ENCODE measurements at places on chromosomes 13 and 19.

- no peak for DNase-seq
Observed at GRCh38 chr19:38718747-38719543, 25.3 kb downstream of the CAPN12 start.

GRCh38 chr13:22765547-22765946 is 415.2 kb upstream of the SGCG start:
- DNase-seq, result no peak

GRCh38 chr19:49626226-49626625 is 13.7 kb downstream of the RRAS start:
- no peak for DNase-seq

GRCh38 chr19:33293255-33294057 is 8.9 kb downstream of the CEBPA start:
- DNase-seq, result no peak

- no peak for DNase-seq
Observed at GRCh38 chr13:37640499-37640898, 41.9 kb upstream of the POSTN start.

DNA sequence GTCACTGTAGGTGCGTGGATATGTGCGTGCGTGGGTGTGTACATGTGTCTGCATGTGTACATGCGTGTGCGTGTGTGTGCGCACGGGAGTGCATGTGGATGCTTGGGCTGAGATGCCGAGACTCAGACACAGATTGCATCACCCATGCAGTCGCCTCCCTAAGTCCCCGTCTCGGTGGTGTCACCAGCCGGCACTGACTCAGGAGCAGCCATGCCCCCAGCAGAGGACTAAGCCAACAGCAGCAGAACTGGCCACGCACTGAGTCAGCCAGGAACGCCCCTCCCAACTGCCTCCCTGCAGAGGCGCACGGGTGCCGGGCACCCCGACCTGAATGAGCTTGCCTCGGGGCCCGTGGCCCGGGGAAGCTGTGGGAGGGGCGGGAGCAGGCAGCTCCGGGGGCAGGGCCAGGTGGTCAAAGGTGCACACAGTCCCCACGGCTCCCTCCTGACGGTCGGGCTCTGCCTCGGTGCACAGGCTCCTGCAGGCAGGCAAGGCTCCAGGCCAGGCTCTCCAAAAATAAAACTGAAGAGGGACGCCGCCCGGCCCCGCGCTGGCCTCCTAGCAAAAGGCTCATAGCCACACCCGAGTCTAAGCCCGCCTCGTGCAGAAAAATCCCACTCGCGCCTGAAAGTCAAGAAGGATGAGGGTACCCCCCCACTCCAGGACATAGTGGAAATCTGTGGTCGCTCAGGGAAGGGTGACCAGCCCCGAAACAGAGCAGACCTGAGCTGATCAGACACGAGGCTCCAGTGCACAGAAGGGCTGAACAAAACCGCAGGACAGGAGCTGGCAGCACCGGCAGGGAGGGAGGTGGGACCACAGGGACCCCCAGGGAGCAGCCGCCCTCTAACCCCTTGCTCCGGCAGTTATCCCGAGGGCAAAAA is 49.2 kb downstream of the GADD45B start:
- no peak for DNase-seq

DNA sequence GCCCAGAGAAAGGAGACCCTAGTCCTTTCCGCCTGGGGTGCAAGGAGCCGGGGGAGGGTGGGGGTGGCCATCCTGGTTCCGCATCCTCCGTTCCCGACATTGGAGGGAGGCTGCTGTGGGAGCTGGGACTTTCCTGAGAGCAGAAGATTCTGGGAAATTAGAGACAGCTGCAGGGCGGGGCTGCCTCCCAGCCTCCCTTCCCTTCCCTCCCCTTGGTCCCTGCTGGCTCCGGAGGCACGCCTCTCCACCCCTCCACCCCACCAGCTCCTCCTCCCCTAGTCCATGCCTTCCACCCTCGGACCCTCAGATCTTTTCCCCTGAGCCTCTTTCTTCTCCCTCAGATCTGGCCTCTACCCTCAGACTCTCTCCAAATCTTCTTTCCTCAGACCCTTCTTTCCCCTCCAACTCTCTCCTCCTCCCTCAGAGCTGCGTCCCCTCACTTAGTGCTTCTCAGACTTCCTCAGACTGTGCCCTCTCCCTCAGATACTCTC is 3.1 kb upstream of the BCL3 start:
- DNase-seq, result no peak

DNA sequence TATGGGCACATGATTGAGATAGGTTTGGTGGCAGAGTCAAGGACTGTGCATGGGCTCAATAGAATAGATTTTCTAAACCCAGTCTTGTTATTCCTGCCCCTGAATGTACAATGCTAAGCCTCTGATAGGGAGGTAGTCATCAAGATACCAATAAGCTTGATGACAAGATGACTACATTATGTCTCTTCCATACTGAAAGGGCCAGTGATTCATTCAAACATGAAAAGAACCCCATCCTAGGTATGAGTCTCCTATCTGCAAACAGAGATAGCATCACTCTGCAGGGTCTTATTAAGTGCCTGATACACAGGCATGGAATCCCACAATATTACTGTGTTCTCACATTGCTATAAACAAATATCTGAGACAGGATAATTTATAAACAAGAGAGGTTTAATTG is 40.3 kb upstream of the UFM1 start:
- no peak for DNase-seq

DNA sequence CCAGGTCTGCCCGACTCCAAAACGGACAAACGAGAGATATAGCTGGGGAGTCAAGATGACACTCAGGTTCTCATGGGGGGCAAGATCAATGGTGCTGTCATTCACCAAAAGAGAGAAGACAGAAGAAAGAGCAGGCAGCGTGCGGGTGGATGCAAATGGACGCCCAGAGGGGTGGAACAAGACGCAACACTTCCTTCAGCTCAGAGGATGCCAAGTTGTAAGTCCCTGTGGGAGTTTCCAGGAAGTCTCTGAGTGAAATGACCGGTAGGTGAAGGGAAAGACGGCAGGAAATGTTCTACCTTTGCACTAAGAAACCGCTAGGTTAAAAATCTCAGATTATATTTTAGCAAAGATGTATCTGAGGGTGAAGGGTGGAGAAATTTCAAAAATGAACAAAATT is 26.5 kb downstream of the TUBGCP3 start:
- DNase-seq, result no peak

DNA sequence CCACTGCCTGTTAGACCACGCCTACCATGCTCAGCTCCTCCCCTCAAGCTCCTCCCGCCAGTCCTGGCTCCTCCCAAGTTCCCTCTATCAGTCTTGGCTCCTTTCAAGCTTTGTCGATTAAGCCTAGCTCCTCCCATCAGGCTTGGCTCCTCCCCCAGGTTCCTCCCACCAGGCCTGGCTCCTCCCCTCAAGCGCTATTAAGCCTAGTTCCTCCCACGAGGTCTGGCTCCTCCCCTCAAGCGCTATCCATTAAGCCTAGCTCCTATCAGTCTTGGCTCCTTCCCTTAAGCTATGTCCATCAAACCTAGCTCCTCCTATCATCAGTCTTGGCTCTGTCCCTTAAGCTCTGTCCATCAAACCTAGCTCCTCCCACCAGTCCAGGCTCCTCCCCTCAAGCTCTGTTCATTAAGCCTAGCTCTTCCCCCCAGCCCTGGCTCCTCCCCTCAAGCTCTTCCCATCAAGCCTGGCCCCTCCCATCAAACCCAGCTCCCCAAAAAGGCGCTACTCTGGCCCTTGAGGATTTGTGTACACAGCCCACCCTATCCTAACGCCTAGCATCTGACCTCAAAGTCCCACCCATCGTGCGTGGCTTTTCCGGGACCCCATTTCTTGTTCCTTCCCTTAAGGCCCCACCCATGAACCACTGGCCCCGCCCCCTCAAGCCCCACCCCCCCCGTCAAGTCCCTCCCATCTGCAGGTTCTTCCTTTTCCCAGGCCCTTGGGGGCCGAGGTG is 10.0 kb downstream of the CAMSAP3 start:
- no peak for DNase-seq

DNA sequence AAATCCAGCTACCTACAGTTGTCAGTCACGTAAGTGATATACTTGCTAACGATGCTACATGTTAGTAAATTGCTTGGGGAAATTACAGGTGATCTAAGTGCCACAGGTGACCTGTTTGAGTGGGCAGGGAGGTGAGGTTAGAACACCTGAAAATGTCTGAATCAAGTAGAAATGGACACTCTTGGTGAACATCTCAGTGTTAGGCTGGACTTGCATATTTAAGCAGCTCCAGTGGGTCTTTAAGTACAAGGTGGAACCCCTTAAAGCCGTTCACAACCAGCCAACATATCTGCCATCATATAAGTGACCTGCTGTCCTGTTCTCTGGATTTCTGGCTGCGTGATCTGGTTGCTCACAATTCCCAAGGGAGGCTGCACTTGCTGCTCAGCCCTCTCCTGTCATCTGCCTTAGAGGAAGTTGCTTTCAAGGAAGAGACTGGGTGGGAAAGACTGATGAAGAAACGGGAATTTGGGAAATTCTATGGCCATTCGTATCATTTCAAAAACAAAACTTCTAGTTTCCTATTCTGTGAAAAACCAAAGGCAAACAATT is 244.0 kb downstream of the DCLK1 start:
- DNase-seq, result no peak

GRCh38 chr13:106052200-106052767 is 483.2 kb downstream of the EFNB2 start:
- no peak for DNase-seq

GRCh38 chr13:26742691-26743358 is 17.8 kb downstream of the GPR12 start:
- DNase-seq, result no peak

DNA sequence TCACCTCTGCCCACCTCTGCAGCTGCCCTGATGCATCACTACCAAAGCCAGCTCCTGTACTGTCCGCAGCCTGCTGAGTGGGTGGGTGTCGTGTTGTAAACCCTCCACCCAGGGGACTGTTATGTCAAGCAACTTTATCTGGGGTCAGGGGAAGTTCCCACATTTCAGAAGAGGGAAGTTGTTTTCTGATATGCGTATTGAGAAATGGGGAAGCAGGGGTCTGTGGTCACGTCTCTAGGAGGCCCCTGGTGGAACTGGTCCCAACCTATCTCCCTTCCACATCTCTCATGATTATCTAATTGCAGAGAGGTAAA is 31.2 kb downstream of the CLEC17A start:
- DNase-seq, result no peak

GRCh38 chr13:59696271-59696670 is 467.5 kb downstream of the DIAPH3 start:
- no peak for DNase-seq

- DNase-seq, result no peak
Observed at GRCh38 chr13:99144306-99144705, 56.3 kb upstream of the UBAC2 start.

GRCh38 chr19:50652722-50653121 is 3.5 kb downstream of the C19orf81 start:
- DNase-seq, result no peak

DNA sequence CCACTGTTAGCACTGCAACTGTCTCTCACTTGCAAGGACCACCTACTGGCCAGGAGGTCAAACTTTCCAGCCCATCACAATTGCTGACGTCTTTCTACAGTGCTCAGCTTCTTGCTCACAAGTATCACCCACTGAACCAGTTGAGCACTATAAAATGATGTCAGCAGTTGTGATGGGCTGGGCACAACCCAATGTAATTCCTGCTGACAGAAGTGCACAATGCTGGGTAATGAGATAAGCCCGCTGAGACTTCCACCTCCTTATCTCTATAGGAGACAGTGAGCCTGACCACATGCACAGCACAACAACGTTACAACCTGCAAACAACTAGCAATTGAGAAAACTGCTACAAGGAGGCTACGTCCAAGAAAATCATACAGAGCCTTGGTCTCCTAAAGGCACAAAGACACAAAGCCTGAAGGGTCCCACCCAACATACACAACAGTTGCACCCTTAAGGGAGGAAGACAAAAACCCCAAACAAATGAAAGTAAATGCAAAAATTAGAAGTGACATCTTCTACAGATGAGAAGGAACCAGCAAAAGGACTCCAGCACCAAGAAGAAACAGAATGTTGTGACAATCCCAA is 273.2 kb downstream of the LIG4 start:
- no peak for DNase-seq

DNA sequence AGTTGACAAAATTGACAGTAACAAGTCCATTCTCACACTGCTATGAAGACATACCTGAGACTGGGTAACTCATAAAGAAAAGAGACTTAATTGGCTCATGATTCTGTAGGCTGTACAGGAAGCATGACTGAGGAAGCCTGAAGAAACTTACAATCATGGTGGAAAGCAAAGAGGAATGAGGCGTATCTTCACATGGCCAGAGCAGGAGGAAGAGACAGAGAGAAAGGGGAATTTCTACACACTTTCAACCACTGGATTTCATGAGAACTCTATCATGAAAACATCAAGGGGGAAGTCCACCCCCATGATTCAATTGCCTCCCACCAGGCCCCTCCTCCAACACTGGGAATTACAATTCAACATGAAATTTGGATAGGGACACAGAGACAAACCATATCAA is 758.4 kb upstream of the SLITRK1 start:
- DNase-seq, result no peak

GRCh38 chr19:12064590-12065538 is at the start of gene ZNF844:
Gene ZNF844, plus strand, starts transcription at chr19:12064731. Its CDS starts 143 bp downstream, at chr19:12064874.
- DNase-seq, result peak; percentile 62

DNA sequence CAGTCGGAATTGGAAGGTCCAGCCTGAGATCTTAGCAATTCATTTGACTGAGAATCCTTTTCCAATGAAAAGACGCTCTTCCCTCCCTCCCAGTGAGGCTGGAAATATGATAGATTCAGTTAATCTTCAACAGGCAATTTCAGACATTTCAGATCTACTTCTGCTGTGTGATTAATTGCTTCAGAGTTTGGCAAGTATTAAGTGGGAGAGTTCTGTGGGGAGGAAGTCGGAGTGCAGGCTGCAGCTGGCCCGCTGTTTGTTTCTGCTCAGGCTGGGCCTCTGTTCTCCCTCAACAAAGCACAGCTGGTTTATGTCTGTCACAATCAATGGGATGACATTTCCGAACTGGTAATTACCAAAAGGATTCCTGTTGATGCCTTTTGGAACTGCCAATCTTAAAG is 178.2 kb downstream of the NDFIP2 start:
- DNase-seq, result no peak

DNA sequence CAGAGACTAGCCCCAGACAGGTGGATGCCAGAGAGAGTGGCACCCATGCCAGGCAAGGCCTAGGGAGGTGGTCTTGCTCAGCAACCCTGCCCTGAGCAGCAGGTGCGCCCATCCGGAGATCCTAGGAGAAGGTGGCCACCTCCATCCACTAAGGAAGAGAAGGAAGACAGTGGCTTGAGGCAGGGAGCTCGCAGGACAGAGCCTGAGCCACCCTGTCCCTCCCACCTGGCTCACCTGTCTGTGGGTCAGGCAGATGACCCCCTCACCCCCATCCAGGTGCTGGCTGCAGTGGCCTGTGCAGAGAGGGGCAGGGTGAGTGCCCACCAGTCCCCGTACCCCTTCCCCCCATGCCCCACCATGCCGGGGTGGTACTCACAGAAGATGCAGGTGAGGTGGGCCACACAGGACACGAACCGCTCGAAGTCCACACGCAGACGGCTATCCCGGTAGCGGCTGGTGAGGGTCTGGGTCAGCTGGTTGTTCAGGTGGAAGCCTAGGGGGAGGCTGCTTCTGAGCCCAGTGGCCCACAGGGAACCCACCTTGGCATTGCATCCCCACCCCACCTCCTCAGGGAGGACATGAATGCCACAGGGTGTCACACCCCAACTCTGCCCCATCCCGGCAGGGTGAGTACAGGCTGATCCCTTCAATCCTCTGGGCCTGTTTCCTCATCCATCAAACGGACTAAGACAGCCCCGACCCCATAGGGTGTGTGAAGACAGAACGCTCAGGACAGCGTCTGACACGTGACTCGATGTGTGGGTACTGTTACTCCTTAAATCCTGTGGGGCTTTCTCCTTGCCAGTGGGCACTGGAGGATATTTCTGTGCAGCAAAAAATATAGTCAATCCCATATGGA is 13.3 kb downstream of the CAPN12 start:
- no peak for DNase-seq

GRCh38 chr19:55358943-55359908 is 3.8 kb downstream of the GARIN5B start:
- no peak for DNase-seq
